CD4-positive, alpha-beta T cell (primary cell): ENCODE measurements at places on chromosomes 6 and 20.

DNA sequence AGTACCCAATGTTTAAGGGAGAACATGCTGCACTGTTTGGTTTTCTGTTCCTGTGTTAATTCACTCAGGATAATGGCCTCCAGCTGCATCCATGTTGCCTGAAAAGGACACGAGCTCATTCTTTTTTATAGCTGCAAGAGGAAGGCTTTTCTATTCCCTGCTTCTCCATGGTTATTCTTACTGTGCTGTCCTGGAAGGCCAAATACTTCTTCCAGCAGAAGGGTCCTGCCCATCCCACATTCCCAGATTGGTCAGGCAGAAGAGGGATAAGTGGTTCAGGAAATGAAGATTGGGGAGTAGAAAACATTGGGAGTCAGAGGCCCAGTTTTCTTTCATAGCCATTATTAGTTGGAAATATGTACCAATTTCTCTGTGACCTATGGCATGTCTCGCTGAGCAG lies 122.4 kb downstream of the TCP11 start:
- DNase-seq: no peak

- DNase-seq: no peak
Measured at GRCh38 chr6:102761872-102762271, 1368.4 kb downstream of the GRIK2 start.

DNA sequence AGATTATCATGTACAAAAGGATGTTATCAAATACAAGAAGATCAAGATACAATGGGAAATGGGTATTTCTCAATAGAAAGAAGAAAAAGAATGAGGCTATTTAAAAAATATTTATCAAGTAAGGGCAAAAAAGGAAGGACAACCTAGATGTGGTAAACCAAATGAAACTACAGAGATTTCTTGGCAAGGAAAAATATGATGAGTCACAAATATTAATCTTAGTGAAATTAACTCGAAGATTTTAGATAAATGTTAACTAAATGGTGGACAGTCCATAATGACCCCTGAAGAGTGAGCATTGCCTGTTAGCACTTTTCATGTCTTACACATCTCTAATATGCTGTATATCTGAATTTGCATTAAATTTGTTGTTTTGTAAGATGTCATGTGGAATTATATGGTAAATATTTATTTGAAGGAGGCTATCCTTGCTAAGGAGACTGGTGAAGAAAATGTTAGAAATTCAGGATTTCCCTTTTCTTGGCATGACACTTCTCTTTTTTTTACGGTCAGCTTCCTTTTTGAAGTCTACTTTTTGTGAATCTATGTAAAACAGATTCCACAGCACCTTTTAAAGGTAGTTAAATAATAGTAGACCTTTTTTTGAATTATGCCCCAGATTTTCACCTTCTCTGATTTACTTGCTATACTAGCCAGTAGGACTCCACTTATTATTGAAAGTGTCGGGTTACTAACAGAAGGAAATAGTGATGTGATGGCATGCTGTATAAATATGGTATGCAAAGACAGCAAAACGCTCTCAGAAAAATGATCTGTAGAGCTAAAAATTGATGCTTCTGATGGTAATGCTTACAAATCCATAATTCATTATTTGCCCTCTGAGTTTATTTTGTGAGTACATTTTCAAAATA lies 120.5 kb downstream of the HIVEP1 start:
- no peak for DNase-seq

DNA sequence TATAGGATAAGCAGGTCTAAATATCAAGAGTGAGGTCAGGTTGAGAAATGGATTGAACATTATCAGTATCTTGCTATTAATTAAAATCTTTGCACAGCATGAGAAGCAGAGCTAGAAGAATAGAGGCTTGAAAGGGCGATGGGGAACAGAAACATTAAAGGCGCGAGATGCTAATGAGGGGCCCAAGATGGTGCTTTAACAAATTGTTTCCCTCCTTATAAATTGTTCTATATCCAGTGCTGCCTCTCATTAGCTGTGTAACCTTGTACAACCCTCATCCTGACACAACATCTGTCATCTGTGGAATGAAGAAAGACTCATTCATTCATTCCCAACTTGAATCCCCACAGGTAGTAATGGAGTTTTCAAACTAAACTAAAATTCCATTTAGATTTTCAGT lies 57.8 kb downstream of the FUT9 start:
- no peak for DNase-seq

DNA sequence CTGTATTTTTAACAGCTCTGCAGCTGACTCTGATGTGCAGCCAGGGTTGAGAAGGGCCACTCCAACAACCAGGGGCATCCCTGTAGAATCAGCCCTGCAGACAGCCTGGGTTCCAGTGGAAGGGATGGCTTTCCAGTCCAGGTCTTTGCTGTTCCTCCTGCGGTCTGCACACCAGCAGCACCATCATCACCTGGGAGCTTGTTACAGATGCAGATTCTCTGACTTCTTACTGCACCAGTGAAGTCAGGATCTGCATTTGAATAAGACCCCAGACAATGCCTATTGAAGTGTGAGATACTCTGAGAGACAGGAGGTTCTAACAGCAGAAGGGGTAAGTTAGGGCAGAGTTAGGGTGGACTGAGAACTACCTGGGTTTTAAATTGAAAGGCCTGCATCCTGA lies 151.3 kb downstream of the F13A1 start:
- no peak for DNase-seq

DNA sequence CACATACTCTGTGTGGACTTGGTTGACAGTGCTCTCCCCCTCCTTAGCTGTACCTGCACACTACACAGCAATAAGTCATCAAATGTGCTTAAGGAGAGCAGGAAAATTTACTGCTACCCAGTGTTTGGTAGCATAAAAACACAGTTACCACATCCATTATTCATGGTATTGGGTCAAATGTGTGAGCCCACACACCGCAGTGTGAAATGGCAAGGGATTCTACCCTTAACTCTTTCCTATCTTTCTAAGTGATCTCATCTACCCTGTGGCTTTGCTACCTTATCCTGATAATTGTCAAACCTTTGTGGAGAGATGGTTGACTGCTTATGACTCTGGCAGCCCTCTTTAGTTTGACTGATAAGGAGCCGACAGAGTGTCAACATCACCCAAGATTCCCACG lies 47.6 kb downstream of the STX11 start:
- DNase-seq: no peak

GRCh38 chr6:26299286-26300042 lies 65.5 kb upstream of the BTN3A2 start:
- no peak for DNase-seq

GRCh38 chr6:23140871-23141270 lies 571.5 kb downstream of the HDGFL1 start:
- no peak for DNase-seq

GRCh38 chr20:36855241-36855657 lies 20.7 kb upstream of the TLDC2 start:
- DNase-seq: no peak

DNA sequence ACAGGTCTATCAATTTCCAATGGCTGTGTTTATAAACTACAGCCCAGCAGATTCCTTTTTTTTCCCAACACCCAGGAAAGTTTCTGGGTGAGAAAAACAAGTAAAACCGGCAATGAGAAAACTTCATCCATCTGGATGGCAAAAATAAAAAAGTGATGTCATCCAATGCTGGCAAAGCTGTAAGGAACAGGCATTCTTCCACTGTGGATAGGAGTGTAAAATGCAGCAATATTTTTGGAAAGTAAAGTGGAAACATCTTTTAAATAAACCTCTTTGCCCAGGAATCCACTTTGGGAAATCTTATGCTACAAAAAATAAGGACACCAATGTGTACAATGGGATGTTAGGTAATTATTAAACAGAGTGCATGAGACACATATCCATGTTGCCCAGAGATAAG lies 102.1 kb upstream of the NT5E start:
- DNase-seq: no peak

DNA sequence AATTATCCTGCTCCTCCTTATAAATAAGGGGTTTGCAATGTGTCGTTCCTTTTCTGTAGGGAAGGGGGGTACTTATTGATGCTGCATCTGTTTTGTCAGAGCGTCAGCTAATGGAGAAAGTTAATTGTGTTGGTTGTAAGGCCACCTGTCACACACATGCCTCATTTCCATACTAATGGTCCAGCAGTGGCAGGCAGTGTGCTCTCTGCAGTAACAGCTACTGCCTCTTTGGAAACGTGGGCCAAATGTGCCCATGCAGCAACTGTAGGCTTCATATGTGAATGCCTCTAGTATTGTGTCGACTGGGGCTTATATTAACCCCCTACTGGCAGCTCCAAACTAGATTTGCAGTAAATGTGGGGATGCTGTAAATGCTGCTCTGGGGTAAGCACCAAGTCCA lies 56.3 kb upstream of the OLIG3 start:
- DNase-seq: no peak

- no peak for DNase-seq
Measured at GRCh38 chr20:49501917-49502316, 19.4 kb upstream of the KCNB1 start.

DNA sequence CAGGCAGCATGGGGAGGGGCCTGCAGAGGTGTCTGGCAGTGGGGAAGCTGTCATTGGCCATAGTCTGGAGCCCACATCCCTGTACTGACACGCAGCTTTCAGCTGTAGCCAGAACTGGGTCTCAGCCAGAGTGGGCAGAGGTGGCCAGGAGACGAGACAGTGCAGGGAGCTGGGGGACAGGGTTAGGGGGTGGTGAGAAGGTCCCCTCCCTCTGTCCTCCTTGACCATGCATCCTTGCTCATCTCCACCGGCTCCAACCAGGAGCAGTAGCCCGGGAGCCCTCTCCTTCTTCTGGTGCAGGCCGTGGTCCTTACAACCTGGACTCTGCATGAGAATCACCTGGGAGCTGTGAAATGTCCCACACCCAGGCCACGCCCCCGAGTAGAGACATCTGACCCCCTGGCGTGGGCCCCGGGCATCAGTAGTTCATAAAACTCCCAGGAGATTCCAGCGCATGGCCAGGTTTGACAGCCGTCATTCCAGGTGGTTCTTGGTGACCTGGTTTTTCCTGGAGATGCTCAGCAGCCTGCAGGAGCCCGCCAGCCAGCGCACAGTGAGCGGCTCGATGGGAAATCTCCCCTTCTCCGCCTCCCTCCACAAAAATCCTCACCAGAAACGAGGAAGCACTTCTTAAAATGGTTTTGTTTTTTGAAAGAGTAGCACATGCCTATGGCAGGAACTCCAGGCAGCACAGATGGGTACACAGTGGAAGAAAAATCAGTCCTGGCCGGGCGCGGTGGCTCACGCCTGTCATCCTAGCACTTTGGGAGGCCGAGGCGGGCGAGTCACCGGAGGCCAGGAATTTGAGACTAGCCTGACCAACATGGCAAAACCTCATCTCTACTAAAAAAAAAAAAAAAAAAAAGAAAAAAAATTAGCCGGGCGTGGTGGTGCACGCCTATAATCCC lies 56.2 kb downstream of the ADNP start:
- no peak for DNase-seq

GRCh38 chr20:63054103-63054474 lies 47.3 kb upstream of the BHLHE23 start:
- DNase-seq: no peak

GRCh38 chr6:91278416-91278815 lies 691.5 kb upstream of the MAP3K7 start:
- DNase-seq: no peak
